ENCODE measurements at places on chromosomes 2 and 18.

DNA sequence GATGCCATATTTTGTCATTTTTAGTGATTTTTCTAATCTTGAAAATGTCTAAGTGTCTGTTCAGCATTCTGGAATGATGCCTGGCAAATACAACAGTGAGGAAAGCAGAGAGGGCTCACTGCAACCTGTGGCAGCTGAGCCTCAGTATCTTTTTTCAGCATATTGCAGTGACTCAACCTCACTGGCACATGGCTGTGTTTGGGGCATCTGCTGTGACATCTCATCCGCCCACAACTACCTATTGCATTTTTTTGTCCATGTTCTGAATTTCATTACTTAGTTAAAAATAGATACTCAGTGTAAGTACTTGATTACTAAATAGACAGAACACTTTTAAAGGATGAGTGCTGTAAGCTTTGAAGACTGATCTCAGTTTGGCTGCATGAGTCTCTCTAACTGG is 10.7 kb downstream of the BABAM2 start:
- no peak for DNase-seq

GRCh38 chr2:177799531-177799930 is 273.0 kb downstream of the PDE11A start:
- DNase-seq = peak; percentile 35

- no peak for DNase-seq
These were observed 125.0 kb upstream of the CD226 start for GRCh38 chr18:70072678-70073077.

DNA sequence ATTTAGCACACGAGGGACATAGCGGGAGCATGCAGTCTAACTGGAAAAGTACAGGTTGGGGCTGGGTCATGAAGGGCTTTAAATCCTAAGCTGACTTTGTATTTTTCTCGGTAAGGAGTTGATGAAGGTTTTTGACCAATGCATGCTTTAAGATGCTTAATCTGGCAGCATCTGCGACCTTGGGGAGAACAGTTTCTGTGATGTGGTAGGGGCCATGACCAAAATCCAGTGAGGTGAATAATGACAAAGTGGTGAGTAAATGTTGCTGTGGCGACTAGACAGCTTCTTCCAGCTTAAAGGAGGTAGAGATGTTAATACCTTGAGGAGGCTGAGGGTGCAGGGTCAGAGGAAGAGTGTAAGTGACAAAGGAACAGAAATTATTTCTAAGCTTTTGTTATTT is 174.6 kb upstream of the ALPP start:
- no peak for DNase-seq

GRCh38 chr2:183996825-183997793 is 601.2 kb upstream of the ZNF804A start:
- no peak for DNase-seq

- no peak for DNase-seq
These were observed 19.9 kb upstream of the TMEM131 start for GRCh38 chr2:98015671-98016070.

DNA sequence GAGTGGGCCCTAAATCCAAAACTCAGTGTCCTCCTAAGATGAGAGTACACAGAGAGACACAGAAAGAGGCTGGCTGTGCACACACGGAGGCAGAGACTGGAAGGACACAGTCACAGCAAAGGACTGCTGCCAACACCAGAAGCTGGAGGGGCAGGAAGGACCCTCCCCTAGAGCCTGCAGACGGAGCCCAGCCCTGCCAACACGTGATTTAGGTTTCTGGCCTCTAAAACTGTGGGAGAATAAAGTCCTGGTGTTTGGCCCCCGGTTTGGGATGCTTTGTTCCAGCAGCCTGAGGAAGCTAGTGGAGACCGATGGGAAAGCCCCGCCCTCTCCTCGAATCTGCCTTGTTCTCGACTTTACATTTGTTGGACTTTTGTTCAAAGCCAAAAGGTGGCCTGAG is 10.6 kb downstream of the CNDP1 start:
- no peak for DNase-seq

DNA sequence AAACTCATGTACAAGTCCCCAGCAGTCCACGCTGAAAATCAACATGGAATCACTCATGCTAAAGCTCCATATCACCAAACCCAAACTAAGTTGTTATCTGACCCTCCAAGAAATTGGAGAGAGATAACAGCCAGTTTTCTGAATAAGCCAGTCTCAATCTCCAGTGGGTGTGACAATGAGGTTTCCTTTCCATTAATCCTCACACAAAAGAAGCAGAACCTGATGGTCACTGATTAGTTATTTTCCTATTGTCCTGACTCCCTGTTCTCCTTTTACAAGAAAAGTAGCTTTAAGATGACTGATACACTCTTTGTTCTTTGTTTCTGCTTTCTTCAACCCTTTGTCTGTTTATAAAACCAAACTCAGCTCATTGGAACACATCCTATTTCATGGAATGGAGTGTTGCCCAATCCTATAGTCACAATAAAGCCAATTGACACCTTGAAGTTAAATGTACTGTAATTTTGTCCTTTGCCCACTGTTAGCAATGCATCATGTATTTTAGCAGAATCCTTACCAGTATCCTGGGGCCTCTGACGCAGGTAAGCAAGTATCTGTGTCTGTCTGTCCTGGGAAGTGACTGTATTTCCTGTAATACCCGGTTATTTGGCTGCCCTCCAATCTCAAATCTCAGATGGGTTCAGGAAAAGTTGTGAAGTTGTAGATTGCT is 30.6 kb upstream of the SH3RF3 start:
- DNase-seq = no peak

GRCh38 chr2:238924032-238924431 is 76.1 kb downstream of the TWIST2 start:
- DNase-seq = no peak

DNA sequence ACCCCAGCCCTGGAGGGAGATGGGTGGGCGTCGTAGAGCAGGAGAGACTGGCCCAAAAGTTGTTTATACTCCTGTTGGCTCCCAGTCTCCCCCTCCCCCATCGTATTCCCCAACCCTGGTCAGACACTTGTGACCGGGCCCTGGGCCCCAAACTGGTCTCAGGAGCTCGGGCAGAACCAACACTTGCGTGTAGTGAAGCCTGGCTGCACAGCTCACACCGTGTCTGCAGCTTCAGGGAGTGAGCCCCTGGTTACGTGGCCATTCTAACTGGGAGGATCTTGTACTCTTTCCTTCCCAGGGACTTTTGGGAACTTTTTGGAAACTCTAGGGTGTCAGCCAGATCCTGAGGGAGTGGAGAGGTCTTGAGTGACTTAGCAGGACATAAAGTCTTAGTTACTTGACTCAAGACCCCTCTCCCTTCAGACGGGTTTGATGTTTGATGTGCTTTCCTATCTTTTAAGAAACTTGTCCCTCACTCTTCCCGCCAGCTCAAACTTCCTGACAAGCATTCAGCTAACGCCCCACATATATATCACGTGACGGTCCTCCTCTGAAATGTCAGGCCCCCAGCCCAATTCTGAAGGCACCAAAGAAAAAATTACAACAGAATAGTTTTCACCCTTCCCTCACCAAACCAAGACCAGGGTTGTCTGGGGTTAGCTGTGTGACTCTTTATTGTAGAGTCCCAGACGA is 2.3 kb downstream of the PKDCC start:
- no peak for DNase-seq

DNA sequence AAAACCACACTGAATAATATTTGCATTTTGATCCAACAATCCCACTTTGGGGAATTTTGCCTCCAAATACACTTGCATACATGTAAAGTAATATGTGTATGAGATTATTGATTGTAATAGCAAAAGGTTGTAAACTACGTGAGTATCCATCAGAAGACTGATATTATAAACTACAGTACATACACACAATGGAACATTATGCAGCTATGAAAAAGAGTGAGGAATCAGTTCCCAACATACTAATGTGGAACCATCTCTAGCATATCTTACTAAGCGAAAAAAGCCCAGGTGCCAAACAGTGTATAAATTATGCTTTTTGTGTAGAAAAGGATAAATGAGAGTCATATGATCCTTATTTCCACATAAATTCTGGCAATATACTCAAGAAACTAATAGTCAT is 16.0 kb upstream of the C2orf74 start:
- DNase-seq = no peak

DNA sequence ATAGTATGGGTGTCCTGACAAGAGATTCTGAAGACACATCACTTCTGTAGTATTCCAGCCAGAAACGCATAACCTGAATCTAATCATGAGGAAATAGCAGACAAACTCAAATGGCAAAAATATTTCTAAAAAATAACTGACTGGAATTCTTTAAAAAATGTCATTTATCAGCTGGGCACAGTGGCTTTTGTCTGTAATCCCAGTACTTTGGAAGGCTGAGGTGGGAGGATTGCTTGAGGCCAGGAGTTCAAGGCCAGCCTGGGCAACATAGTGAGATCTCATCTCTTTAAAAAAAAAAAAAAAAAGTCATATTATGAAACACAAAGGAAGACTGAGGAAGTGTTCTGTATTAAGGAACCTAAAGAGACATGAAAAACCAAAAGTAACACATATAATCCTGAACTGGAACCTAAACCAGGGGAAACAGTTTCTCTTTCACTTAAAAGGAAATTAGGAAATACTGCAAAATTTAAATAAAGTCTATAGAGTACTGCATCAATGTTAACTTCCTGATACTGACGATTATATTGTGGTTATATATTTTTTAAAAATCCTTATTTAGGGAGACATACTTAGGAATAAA is 29.9 kb downstream of the SESTD1 start:
- DNase-seq = no peak

DNA sequence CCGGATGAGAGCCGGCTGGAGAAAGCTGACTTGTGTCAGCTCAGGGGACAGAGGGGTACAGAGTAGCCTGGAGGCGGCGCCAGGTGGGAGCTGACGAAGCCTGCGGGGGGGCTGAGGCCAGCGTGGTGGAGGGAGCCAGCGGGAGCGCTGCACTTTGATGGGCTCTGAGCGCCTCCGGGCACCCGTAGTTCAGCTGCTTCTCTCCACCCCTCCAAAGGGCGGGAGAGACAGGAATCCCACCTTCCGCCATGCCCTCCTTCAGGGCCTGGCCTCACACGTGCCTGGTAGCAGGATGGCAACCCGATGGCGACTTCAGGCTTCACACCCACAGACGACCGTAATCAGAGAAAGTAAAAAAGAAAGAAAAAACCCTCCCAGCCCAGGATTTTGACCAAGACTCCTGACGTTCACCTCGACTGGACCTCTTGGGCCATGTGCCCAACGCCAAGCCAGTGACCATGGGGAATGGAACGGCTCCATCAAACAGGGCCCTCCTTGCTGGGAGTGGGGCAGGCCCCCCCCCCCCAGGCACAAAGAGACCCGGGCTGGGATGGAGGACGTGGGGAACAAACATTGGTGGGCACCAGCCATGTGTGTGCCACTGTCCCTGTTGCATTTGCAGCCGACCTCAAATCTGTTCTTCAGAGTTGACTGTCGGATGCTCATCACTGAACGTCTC is 60.7 kb upstream of the ASAP2 start:
- DNase-seq = peak; percentile 33

DNA sequence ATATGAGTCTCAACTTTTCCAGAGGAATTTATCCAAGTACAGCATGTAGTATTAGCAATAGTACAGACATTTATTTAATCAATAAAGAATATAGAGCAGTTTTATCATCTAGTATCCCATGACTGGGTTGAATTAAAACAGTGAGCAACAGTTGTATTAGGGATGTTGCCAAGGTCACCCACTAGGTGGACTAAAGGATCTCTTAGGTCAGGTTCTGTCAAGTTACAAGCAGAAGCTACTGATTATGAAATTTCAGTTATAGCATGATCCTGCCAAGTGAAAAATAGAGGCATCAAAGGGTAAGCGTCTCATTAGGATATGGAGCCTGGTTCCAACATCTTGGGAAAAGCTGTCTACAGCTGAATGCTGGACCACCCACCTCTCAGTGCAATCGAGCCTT is 52.1 kb upstream of the LAPTM4A start:
- DNase-seq = no peak

- no peak for DNase-seq
These were observed 35.8 kb downstream of the RBKS start for GRCh38 chr2:27854229-27854862.

DNA sequence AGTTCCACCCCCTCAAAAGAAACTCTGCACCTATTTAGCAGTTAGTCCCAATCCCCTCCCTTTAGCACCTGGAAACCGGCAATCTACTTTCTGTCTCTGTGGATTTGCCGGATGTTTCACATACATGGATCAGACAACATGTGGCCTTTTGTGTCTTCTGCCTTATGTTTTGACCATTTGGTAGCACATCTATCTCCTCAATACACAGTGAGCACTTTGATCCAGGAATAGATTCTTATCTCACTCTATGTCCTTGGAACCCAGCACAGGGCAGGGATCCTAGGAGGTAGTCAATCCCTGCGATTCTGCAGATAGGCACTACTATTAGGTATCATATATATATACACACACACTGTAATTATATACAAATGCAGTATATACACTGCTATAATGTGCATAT is 3.8 kb upstream of the OTOF start:
- DNase-seq = no peak

GRCh38 chr18:22194151-22194598 is 24.8 kb downstream of the GATA6 start:
- peak; percentile 81 for DNase-seq

DNA sequence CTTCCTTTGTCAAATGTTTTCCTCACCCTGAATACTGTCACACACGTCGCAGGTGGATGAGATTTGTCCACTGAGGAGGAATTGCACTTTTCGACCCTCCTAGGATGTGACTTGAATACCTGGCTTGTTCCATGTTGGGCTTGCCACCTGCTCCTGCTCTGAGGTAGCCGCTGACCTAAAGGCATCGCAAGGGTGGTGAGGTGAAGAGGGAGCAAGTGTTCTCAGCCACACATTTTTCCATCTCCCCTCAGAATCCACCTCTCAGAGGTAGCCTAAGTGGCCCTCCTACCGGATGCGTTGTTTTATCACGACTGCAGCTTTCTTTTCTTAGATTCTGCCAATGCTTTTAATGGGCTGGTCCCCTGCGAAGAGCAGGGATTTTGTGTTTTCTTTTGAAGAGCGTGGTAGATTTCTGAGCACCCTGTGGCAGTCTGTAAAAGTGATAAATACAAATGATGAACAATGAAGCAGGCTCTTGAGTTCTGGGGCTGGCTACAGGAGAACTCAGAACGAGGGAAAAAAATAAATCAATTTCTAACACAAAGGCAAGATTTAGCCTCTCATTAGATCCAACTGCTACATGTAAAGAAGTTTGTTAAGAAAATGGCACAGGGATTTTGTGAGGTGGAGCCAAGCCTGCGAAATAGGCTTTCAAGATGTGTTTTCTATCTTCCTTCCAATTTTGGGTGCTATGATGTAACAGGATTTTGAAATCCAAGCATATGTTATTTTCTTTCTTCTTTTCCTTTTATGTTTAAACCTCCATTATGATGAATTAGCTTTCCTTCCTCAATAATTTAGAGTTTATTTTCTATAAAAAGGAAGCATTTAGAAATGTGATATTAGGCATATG is 386.7 kb downstream of the TGIF1 start:
- no peak for DNase-seq

- no peak for DNase-seq
These were observed 1.2 kb downstream of the IDH1 start for GRCh38 chr2:208253600-208254117.
